ENCODE measurements at places on chromosomes 4 and X. TPM values are rescaled to one million over a fixed set of nuclear protein-coding genes. Genes with fewer than 3 reads are reported as not detected.

DNA sequence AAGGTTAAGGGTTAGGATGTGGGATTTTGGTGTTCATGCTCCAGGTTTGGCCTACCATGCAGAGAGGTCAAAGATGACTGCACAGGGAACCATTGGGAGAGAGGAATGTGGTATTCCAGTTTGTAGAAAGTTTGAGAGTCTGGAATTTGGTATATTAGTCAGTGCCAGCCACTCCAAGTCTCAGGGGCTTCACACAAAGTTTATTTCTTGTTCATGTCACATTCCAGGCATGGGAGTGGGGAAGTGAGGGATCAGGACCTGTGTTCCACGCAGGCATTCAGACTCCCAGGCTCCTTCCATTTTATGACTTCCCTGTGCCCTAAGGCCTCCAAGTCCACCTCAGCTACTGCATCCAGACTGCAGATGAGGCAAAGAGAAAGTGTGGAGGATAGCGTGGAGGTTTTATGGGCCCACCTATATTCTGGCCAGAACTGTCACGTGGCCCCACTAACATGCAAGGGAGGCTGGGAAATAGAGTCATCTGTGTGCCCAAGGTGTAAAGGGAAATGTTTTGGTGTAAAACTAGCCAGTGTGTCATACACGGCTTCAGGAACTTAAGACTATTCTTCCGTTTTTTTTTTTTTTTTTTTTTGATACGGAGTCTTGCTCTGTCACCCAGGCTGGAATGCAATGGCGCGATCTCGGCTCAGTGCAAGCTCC is 140.6 kb upstream of the SCML1 start:
- DNase-seq, result no peak

GRCh38 chrX:6778544-6779503 is 243.9 kb upstream of the VCX3A start:
- peak; percentile 4 for DNase-seq

GRCh38 chr4:88705805-88706492 is 8.3 kb upstream of the NAP1L5 start:
- no peak for DNase-seq

GRCh38 chrX:147953976-147954375 is 27.2 kb upstream of the FMR1NB start:
- DNase-seq, result no peak

GRCh38 chrX:27903960-27904359 is 77.3 kb downstream of the DCAF8L1 start:
- DNase-seq, result no peak

DNA sequence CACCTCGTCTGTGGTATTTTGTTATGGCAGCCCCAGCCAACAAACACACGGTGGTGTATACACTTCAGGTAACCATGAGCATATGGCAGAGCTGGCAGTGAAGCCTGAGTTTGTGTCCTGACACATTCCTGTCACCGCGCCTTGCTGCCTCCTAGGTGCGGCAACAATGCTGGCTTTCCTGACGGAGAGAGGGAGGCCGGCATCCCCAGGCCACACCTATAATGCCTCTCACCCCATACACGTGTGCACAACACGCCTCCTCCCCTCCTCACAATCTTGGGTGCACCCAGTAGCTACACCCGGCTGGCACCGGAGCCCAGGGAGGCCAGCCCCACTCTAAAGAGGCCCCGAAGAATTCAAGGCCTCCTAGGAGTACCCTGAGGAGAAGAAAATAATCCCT is 158.5 kb downstream of the NSUN7 start:
- no peak for DNase-seq

GRCh38 chr4:121881158-121881557 is 10.9 kb upstream of the BBS7 start:
- no peak for DNase-seq

- DNase-seq, result no peak
Measured at GRCh38 chr4:845836-846251, 19.9 kb upstream of the CPLX1 start.

DNA sequence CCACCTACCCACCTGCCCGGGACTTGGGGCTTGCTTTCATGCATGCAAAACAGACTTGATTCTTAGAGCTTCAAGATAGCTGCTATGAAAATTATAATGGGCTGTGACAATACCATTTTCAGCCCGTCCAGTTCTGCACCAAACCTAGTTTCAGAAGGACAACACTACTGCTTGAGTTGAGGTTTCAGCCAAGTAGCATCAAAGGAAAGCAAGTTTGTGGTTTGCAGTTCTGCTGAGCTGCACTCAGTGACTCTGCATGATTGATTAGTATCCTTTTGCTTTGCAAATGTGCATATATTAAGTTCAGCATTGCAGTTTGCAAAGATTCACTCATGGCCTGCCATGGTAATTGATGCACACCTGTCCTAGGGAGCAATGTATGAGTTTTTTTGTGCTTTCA is 442.7 kb downstream of the RPA4 start:
- no peak for DNase-seq

DNA sequence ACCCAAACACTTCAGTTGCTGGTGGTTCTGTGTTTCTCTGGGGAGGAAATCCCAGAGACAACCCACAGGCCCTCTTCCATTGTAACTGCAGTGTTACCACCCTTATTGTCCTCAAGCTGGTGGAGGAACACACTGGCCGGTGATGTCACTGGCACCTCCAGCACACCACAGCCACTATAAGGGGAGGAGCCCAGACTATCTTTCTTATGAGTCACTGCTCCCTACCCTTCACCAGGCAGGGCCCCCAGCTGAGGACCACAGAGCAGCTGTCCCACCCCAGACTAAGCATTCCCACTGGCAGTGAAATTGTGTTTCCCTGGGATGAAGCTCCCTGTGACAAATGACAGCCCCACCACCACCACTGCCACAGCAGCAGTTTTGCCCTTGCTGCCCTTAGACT is 171.8 kb upstream of the FGF16 start:
- DNase-seq, result no peak

- no peak for DNase-seq
Measured at GRCh38 chrX:24760363-24761000, 66.8 kb downstream of the POLA1 start.

DNA sequence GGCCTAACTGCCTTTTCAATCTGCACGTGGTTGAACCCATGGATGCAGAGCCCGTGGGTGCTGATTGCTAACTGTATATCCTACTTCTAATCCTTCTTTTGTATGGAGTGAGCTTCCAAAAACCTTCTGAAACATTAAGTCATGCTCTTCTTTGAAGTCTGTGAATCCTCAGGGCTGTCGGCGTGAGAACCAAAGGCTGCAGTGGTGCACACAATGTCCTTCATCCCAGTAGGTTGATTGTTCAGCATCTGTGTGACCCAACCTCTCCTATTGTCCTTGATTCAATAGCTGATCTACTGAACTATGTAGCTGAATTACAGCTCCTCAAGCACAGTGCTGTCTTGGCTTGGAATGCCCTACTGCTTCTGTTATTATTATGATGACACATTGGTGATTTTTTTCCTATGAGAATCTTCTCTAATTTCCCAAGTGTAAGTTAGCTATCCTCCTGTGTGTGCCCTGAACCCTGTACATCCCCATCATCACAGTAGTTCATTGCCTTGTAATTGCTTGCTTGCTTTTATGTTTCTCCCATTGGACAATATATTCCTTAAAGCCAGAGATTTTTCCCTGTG is 294.6 kb downstream of the TRIML1 start:
- no peak for DNase-seq

- no peak for DNase-seq
Measured at GRCh38 chr4:1359144-1359501, 12.1 kb downstream of the UVSSA start.

DNA sequence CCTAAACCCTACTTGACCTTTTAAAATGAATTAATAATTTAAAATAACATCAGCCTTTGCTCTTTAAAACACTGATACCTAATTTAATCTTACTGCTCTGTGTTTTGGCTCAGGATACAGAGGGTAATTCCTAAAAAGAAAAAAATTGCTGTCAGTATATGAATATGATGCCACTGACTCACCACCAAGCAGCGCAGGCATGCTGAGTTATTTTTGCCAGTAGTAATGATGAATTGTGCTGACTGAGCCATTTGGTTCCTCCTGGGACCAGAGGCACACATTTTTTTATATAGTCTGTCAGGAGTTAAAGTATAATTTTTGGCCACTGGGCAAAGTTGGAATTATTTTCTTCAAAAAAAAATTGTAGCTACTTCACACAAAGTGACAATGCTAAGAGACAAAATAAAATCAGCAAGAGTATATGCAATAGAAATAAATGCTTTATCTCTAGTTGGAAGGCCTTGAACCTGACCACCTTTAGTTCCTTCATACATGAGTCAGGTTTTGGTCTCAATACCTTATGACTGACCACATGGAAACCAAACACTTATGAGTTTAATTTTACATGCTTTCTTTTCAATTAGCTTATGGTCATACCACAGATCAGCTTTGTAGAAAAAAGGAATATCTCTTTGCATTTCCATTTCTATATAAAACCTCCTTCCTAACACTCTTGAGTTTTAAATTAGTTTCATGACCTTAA is 115.1 kb downstream of the PPP3CA start:
- DNase-seq, result no peak

- no peak for DNase-seq
Measured at GRCh38 chrX:50147972-50148371, 52.8 kb downstream of the AKAP4 start.

- peak; percentile 2 for DNase-seq
Measured at GRCh38 chr4:134906404-134907023, 704.9 kb upstream of the PABPC4L start.

- DNase-seq, result no peak
Measured at GRCh38 chr4:24211856-24212255, 322.0 kb upstream of the PPARGC1A start.

DNA sequence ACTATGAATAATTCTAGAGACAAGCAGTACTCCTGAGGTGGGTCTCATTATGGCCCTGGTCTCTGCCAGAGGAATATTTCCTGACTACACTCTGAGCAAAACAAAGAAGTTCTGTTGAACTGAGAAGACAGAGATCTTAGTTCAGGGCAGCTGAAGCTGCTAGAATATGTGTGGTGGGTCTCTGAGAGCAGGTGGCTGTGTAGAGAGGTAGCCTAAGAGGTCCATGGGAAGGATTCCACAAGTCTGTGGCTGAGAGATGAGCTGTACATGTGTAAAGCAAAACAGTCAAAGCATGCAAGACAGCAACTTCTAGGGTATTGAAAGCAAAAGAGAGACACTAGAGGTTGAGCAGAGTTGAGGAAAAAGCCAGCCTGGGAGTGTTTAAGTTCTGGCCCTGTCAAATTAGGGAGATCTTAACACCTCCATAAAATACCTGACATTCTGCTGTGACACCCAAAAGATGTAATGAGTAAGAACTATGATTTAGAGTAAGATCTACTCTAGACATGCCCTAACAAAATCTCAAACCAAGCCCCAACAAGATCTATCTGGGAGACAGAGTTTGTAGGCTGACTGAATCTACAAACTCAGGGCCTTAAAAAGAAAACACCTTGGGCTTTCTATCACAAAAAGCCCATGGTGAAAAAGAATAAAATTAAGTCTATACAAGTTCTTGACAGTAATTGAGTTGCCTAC is 274.4 kb downstream of the BANK1 start:
- DNase-seq, result no peak

- no peak for DNase-seq
Measured at GRCh38 chr4:10891866-10892265, 207.3 kb upstream of the CLNK start.

- no peak for DNase-seq
Measured at GRCh38 chr4:134027931-134028330, 173.7 kb downstream of the PABPC4L start.

DNA sequence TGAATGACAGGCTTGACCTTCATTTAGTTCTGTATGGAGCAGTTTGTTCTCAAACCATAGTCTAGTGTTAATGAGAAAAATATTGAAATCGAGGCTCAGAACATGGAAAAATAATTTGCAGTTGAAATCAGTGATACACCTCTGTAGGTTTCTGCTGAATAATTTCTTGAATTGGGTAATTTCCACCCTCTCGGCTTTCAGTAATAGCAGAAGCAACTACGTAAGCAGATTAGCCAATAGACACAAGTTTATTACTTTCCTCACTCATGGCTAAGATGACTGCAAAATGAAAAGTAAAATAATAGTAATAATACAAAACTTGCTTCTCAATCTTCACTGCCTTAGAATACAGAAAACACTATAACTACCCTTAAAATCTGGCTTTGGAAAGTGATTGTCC is 46.0 kb downstream of the USP38 start:
- no peak for DNase-seq

DNA sequence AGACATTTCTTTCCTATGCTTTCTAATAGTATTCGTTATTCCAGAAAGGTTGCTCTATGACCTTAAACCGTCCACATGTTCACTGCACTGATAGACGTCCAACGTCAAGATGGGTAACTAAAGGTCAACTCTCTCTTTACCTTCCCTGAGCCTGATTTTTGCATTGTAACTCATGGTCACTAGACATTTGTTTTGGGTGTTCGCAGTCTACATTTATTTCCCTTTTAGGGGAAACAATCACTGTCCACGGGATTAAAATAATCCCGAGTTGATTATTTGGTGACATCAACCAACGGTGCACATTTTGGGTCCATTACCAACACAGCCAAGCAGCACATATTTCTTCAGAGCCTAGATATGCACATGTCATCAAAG is 540 bp upstream of the HADH start:
- no peak for DNase-seq

DNA sequence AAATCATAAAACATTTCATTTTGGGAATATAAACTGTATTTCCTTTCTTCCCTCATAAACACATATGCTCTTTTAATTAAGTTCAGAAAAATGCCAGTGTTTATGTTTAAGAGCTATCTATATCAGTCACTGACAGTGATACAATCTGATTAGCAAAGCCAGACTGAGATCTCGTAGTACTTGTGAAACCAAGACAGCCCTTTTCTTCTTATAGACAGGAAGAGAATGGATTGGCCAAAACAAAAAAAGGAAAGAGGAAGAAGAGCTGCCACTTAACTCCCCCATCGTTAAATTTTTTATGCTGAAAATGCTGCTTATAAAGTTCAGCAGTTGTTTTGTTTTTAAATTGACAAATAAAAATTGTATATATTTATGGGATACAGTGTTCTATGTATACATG is 87.4 kb downstream of the PLAC1 start:
- DNase-seq, result no peak

DNA sequence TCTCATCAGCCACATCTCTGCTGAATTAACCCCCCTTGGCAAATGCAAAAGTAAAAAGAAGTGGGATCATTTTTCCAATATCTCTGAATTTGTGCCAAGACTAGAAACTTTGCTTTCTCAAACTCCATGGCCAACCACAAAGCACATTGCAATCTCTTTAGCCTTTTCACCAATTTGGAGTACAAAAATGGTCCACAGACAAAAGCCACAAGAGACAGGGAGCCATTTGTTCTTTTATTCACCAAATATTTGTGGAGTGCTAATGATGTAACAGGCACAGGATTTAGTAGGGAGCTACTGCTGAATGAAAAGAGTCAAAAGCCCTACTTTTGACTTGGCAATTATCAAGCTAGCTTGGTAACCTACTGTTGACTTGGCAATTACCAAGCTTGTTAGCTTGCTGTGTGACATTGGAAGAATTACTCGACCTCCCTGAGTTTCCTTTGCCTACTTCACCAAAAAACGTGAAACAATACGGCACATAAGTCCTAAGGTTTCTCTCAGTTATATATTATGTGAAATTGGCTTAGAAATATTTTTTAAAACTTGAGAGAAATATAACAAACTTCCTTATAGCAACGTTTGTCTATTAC is 97.1 kb upstream of the KLF3 start:
- DNase-seq, result no peak

MSL3 gene
- 38.3 TPM for total RNA-seq

SLC39A8 gene
- 6.5 TPM for total RNA-seq

DTHD1 gene
- total RNA-seq, result under 0.01 TPM

KLHL4 gene
- total RNA-seq, result 31.4 TPM

PAGE1 gene
- total RNA-seq, result 0.41 TPM

FGFBP2 gene
- total RNA-seq, result not detected

HMX1 gene
- total RNA-seq, result not detected

PCDH10 gene
- 110 TPM for total RNA-seq

GABRG1 gene
- 30.2 TPM for total RNA-seq

TKTL2 gene
- 0.82 TPM for total RNA-seq

STS gene
- total RNA-seq, result 2.9 TPM

Data from frontal cortex (tissue), 4 donors.